ENCODE measurements at places on chromosomes 2 and 18.

- DNase-seq = no peak
Observed at GRCh38 chr2:215903203-215903602, 110.1 kb downstream of the MREG start.

DNA sequence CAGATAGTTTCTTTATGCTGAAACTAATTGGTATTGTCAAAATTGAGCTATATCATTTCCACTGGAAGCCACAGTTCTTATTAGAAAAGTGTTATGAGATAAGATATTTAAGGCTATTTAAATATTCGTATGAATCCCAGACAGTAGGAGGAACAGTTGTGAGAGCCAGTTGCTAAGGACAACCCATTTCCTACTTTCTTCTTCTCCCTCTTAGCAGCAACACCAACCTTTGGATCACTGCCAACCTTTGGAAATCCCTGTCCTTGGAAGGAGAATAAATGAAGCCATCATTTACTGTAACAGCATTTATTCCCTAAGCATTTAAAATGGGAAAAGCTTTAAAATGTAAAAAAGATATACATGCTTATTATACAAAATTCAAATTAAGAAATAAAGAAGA, 85.8 kb downstream of the PLCL1 start:
- peak; percentile 38 for DNase-seq

GRCh38 chr2:9663008-9663879, 32.4 kb upstream of the YWHAQ start:
- peak; percentile 98 for DNase-seq

DNA sequence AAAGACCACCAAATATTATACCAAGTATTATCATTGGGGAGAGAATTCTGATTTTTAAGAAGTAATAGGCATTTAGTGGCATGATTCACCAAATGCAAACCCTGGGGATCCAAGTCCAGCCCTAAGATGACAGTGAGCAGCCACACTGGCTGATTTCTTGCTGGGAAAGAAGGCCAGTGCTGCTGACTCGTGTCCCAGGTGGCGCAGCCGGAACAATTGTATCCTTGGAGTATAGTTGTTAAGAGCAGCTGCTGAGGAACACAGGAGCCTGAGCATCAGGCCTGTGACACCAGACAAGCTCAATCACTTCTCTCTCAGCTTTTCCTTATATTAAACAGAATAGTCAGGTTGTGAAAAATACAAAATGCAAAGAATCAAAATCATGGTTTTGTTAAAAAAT, 48.4 kb downstream of the LRP1B start:
- no peak for DNase-seq

- no peak for DNase-seq
Observed at GRCh38 chr18:48390641-48391040, 18.5 kb downstream of the ZBTB7C start.

GRCh38 chr2:236955521-236956030, 130.1 kb upstream of the COPS8 start:
- DNase-seq = peak; percentile 25

GRCh38 chr2:75243219-75243618, 43.9 kb upstream of the TACR1 start:
- DNase-seq = peak; percentile 45

- DNase-seq = no peak
Observed at GRCh38 chr18:79620576-79621165, 58.9 kb upstream of the CTDP1 start.

DNA sequence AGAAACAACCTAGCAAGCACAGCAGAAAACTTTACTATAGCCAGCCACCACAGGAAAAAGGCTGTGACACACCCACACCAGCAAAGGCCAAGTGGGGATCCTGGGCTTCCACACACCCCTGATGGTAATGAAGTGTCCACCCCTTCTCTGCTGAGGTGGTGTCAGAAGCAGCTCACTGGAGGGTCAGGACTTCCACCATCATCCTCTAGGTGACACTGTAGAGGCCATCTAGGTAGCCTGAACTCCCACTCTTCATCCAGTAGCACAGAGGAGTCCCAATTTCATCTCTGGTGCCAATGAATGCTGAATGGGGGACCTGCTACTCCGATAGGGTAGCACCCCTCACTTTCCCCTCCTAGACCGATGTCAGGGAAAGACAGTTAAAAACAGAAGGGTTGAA, 1544.4 kb downstream of the LRP1B start:
- DNase-seq = no peak

- DNase-seq = no peak
Observed at GRCh38 chr2:44805401-44806235, 135.9 kb upstream of the SIX3 start.

GRCh38 chr2:1664076-1664605, 80.2 kb downstream of the PXDN start:
- DNase-seq = no peak

GRCh38 chr18:42025974-42026625, 71.1 kb downstream of the PIK3C3 start:
- no peak for DNase-seq

- no peak for DNase-seq
Observed at GRCh38 chr2:146598791-146599190, 1246.0 kb upstream of the ACVR2A start.

DNA sequence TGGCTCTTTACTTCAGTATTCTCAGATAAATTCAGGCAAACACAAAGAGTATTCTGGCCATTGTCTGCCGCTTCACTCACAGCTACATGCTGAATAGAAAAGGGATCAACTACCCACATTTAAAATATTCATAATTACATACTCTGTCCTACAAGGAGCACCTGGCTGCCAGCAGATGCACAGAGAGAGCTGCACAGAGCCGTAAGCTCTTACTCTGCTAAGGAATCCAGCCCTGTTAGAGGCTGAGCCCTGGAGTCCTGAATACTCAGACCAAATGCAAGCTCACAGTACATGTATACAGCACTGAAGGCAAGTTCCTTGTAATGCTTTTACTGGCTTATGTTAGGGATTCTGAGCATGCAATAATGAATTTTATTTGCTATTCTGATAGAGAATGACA, 80.3 kb downstream of the FTCDNL1 start:
- no peak for DNase-seq

DNA sequence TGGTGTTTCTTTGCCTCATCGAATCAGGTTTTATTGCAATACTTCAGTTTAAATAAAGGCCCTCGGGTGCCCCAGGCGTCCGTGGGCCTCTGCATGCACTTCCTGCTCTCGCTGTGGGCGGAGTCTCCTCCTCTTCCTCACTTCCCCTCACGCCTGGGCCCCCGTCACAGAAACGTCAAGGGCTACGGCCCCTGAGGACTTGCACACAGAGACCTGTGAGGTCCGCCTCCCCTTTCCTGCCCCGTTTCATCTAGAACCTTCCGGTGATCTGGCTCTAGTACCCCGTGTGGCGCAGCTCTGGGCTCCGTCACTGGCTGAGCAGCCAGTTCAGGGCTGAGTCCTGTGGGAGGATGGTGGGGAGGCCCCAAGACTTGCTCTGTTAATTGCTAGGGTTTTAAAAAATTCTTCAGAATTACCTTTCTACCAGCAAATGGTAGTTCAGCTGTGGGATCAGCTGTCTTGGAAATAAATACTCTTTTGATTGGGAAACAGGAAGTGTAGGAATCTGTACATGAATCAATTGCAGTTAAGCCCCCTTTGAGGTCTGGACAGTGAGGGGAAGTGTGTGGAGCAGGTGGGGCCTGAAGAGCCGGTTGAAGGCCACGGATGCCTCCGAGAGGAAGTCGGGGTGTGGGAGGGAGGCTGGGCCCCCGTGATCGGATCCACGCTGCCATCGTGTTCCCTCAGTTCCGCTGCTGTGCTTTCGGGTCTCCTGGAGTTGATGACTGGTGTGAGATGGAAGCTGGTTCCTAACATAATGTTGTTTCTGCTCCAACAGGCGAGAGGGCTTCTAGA, 10.2 kb downstream of the NFATC1 start:
- DNase-seq = no peak

GRCh38 chr2:97659256-97660043, 4.4 kb downstream of the ACTR1B start:
- no peak for DNase-seq

DNA sequence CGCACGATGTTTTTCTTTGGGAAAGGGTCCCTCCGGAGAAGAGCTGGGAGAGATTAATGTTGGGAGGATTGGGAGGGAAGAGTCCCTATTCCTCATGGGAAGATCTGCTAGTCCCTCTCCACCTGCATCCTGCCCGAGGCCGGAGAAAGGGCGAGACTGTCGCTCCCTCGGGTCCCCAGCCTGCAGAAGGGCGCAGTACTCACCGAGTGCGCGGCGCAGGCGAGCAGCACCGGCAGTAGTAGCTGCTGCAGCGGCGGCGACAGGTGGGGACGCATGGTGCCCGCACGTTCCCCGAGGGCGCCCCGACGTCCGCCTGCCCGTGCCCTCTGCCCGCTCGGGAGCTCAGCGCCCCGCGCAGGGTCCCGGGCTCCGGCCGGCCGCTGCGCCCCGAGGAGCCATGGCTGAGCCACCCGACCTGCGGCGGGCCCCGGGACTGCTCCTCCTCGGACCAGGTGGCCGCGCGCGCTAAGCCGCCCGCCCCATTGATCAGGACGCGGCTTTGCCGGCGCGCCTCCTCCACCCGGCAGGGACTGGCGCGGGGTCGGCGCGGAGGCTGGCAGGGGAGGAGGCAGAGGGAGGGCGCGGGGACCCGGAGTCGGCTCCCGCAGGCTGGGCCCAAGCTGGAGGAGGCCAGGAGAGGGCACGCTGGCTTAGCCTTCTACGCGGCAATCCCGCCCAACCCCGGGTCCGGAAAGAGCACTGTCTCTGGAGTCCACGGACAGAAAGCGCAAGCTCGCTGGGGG, at the start of gene SCTR:
Gene SCTR, minus strand, starts transcription at position 532 of the 743 bp plus-strand sequence. Its CDS starts 257 bp downstream, at position 275.
- DNase-seq = peak; percentile 46

- no peak for DNase-seq
Observed at GRCh38 chr18:76380127-76380729, 114.8 kb downstream of the ZNF516 start.

- DNase-seq = peak; percentile 16
Observed at GRCh38 chr2:136344339-136344738, 226.4 kb upstream of the CXCR4 start.

DNA sequence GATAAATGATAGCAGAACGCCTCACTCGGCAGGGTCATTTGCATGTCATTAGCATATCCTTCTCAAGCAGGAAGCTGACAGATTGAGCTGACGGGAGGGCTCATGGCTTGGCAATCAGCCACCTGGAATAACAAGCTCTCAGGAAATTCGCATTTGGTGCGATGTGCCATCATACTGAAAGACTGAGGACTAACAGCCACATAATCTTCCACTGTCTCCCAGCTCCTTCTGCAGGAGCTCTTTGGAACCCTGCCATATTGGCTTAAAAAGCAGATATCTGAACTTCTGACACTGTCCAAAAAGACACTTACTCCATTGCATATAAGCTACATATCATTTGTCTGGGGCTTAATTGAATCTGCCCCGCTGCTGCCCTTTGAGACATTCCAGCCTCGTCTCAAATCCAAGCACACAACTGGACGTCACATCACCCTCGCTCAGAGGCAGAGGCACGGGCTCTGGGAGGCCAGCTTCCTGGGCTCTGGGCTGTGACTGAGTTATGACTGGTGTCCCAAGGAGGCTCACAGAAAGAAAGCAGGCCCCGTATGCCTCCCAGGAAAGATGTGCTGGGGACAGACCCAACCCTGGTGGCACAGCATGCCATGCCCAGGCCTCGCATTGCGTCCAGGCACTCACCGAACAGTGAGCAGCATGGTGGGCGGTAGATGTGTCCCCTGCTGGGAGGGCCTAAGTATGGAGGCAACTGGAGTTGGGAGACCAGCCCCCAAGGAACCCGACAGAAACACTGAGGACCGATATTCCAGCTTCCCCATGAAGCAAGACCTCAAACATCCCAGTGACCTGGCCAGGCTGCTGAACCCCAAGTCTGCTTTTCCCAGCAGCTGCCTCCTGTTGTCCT, 228.0 kb downstream of the ATAD2B start:
- DNase-seq = peak; percentile 56

DNA sequence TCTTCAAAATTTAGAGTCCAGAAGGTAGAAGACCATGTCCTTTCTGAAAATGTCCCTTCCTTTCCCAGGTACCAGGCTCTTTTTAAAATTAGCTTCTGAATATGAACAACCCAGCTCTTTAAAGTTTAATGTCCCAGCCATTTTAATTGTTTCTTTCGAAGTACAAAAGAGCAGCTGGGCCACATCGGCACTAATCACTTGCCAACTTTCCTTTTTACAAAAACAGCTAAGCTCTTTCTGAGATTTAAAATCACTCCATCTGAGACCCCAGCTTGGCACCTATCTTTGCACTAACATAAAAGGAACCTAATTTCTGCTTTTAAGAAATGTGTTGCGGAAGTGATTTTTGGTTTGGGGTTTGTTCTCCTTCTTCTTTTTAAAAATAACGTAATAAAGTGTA, 2.6 kb downstream of the BOD1L2 start:
- DNase-seq = no peak

- DNase-seq = no peak
Observed at GRCh38 chr2:115374981-115375380, 932.5 kb downstream of the DPP10 start.

GRCh38 chr2:71545572-71546274, 92.4 kb downstream of the DYSF start:
- DNase-seq = peak; percentile 70

DNA sequence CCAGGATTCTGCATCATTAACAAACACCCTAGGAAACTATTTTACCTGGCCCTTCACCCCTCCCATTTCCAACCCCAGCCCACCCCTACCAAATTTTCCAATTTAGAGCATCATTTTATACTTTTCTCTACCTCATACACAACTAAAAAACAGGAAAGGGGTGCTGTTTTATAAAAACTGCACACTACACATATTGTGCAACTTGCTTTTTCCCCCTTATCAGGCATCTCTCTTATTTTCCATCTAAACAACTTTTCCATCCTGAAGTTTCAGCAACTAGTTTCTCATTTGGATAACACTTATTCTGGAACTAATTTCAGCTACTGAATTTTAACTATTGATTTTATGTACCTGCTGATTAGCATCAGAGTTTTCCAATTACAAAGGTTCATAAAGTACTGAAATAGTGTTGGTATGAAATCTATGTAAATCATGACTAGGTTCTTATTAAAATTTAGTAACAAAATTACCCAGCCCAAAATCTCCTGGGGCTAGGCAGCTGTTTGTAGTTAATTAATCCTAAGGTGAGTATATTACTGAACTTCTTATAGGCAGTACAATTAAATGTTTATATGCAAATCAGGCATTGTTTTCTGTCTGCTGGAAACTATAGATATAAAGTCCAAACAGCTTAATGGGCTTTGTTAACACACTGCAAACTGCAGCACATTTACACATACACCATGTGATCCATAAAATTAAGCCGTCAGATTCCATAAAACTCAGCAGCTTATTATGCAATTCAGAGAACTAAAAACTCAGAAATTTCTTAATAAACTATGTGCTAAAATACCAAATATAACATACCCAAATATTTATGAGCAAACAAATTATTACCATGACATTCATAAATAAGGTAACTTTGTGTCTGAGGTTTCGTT, 7.9 kb downstream of the SF3B1 start:
- DNase-seq = no peak

DNA sequence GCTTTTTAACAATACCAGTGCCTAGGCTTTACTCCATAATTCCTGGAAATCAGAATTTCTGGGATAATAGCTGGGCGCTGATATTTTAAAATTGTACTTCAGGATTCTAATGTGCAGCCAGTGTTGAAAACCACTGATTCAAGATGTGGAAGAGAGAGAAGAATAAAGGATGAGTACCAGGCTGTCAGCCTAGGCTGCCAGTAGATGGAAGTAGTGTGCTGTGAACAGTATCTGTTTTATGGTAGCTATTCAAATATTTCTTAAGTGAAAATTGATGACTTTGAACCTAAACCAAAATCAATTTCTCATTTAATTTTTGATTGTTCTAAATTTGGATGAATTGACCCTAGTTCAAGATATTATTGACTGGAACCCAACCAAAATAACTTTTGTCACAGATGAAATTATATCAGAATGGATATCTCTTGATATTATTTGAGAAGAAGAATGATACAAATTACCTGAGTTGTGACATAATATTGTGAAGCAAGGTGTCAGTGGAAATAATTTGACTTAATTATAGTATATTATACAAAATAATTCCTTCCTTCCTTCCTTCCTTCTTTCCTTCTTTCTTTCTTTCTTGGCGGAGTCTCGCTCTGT, 88.0 kb downstream of the COMMD1 start:
- DNase-seq = peak; percentile 0
